CD4-positive, alpha-beta memory T cell (primary cell): ENCODE measurements at places on chromosomes 5 and 9. TPM values are rescaled to one million over a fixed set of nuclear protein-coding genes. Genes with fewer than 3 reads are reported as not detected.
A peak's percentile ranks its signal among the peaks of the same experiment; 100 is the strongest.

Gene PCDH1
- total RNA-seq: not detected

Gene VPS13A
- 53.5 TPM for total RNA-seq

Gene APBA1
- 0.90 TPM for total RNA-seq

Gene KCNN2
- not detected for total RNA-seq

Gene SLC2A6
- 1.6 TPM for total RNA-seq

Gene EGFL7
- total RNA-seq: not detected

Gene NR5A1
- total RNA-seq: not detected

Gene HCN1
- total RNA-seq: not detected

Gene TDRD7
- total RNA-seq: 13.6 TPM

Gene SLC23A1
- total RNA-seq: not detected

Gene NUP214
- total RNA-seq: 79.5 TPM

Gene PRDM9
- total RNA-seq: not detected

Gene PCDHGB3
- 0.50 TPM for total RNA-seq

Gene SH3GL2
- total RNA-seq: not detected

Gene TRPM3
- not detected for total RNA-seq

- no peaks in the 10 kb centered on the region for H3K36me3 ChIP-seq
- H3K27ac ChIP-seq: no peak overlapping the region
- DNase-seq: no peak
- H3K4me1 ChIP-seq: no peaks in the 10 kb centered on the region
- no peak overlapping the region for H3K4me3 ChIP-seq
Observed at GRCh38 chr5:28473531-28474107, 1435.2 kb upstream of the CDH9 start.

DNA sequence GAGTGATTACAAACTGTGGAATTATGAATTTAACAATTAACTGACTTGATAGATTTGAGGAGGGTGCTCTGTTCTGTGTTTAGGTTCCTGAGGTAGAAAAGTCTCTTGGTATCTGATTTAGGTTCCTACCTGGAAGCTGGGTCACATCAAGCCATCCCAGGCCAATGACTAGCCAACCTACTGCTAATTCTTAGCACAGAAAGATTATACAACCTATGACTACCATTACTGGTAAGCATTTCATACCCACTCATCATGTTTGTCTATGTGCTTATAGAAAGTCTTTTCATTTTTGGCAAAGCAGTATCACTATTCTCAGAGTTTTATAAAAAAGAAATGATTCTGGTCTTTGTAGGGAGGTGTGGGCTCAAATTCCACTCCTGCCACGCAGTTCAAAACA lies 49.7 kb downstream of the GNAQ start:
- no peaks in the 10 kb centered on the region for H3K36me3 ChIP-seq
- no peak overlapping the region for H3K4me3 ChIP-seq
- H3K27ac ChIP-seq: no peak overlapping the region

- no peaks in the 10 kb centered on the region for H3K36me3 ChIP-seq
- no peaks in the 10 kb centered on the region for H3K27me3 ChIP-seq
- H3K4me1 ChIP-seq: no peaks in the 10 kb centered on the region
- H3K27ac ChIP-seq: no peak overlapping the region
Observed at GRCh38 chr5:44511596-44511995, 122.4 kb upstream of the FGF10 start.

GRCh38 chr5:52837068-52837467 lies 49.4 kb downstream of the ITGA1 start:
- H3K27ac ChIP-seq: no peak overlapping the region
- no peak overlapping the region for H3K4me3 ChIP-seq
- H3K27me3 ChIP-seq: no peaks in the 10 kb centered on the region
- DNase-seq: no peak
- no peaks in the 10 kb centered on the region for H3K36me3 ChIP-seq
- H3K4me1 ChIP-seq: no peaks in the 10 kb centered on the region

- H3K27me3 ChIP-seq: no peaks in the 10 kb centered on the region
- H3K27ac ChIP-seq: no peak overlapping the region
- H3K4me3 ChIP-seq: no peak overlapping the region
Observed at GRCh38 chr5:156834916-156835315, 15.2 kb upstream of the PPP1R2B start.

DNA sequence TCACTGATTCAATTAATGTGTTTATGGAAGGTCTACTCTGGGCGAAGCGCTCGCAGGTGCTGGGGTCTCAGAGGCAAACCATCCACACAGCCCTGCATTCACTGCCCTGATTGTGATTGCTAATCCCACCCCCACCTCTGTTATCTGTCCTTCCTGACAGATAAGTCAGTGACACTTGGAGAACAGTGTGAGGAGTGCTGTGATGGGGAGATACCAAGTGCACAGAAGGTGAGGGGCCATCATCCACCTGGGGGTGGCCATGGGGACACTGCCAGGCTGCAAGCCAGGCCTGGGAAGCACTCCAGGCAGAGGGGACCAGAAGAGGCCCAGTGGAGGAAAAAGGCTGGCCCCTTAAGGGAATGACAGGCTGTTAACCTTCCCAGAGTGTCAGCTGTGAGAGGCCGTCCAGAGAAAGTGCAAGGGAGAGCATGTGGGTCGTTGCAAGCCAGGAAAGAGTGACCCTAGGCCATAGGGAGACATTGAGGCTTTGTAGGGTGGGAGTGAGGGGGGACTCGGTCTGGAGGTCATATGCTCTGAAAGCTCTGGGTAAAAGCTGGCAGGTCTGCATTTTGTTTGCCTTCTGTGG lies 18.0 kb downstream of the IL9 start:
- H3K4me1 ChIP-seq: no peaks in the 10 kb centered on the region
- H3K36me3 ChIP-seq: no peaks in the 10 kb centered on the region
- H3K4me3 ChIP-seq: no peak overlapping the region
- H3K27ac ChIP-seq: no peak overlapping the region

DNA sequence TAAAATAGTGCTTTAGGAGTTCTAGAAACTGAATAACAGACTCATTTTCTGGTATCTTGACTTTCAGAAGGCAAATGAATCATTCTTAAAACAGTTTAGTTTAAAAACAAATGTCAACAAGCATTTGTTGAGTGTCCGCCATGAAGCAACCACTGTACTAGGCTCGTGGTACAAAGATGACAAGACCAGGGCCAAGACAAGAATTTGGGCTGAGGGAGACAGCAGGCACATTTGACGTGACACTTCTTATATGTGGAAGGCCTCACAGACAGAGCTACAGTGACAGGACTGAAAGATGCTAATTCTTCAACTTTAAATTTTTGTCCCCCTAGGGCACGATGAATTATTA lies 14.4 kb upstream of the ZNF131 start:
- DNase-seq: no peak
- H3K4me1 ChIP-seq: peaks cover 50% of the 10 kb centered on the region
- H3K36me3 ChIP-seq: no peaks in the 10 kb centered on the region

DNA sequence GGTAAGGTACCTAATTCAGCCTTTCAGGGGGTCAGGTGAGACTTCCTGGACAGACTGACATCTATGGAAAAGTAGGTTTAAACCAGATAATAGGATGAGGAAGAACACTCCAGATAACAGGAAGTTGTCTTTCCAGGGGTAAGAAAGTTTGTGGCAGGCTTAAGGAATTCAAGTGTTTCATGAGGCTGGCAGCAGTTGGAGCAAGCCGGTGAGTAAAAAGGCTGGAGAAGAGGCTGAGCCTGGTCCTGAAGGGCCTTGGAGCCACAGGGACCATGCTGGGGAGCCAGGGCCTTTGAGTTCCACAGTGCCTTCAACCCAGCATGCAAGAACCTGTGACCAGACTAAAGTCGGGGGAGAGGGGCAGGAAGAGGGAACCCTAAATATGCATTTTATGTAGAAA lies 353.4 kb downstream of the SPOCK1 start:
- H3K27ac ChIP-seq: no peak overlapping the region
- H3K4me3 ChIP-seq: no peak overlapping the region
- no peaks in the 10 kb centered on the region for H3K36me3 ChIP-seq
- no peak for DNase-seq
- H3K4me1 ChIP-seq: no peaks in the 10 kb centered on the region

- no peak for DNase-seq
- H3K27me3 ChIP-seq: peaks cover 13% of the 10 kb centered on the region
- H3K4me1 ChIP-seq: peaks cover 7% of the 10 kb centered on the region
- H3K27ac ChIP-seq: no peak overlapping the region
- H3K36me3 ChIP-seq: no peaks in the 10 kb centered on the region
- H3K4me3 ChIP-seq: no peak overlapping the region
Observed at GRCh38 chr9:122346478-122347347, 24.1 kb upstream of the PTGS1 start.

DNA sequence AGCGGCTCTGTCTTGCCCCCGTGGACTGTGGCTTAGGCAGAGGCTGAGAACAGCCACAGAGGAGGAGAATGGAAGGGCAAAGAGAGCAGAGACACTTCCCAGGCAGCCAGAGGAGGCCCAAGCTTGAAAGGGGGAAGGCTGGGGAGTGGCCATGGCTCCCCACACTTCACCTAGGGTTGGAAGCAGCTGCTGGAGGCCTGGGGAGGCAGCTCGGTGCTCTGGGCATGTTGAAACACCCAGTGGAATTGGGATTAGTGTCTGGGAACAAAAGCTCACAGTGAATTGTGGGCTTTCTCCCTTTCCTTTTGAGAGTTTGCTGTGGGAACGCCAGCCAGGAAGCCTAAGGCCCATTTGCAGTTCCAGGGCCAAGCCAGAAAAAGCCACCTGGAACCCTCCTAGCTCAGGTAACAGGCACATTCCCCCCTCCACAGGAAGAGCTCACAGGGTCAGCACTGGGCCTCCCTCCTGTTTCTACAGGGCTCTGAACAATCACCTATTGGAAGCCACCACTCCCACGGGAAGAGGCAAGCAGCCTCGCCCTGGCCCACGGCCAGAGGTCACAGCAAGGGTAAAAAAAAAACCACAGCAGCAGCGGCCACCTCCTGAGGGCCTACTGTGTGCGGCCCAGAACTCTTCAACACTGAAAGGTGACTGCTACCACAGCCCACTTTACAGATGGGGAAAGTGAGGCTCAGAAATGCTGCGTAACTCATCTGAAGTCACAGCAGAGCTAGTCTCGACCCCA lies 20.2 kb downstream of the EEIG1 start:
- no peak overlapping the region for H3K4me3 ChIP-seq
- peak overlapping the region; percentile 37 for H3K27ac ChIP-seq
- H3K27me3 ChIP-seq: no peaks in the 10 kb centered on the region
- no peak for DNase-seq
- peaks cover 100% of the 10 kb centered on the region for H3K4me1 ChIP-seq

DNA sequence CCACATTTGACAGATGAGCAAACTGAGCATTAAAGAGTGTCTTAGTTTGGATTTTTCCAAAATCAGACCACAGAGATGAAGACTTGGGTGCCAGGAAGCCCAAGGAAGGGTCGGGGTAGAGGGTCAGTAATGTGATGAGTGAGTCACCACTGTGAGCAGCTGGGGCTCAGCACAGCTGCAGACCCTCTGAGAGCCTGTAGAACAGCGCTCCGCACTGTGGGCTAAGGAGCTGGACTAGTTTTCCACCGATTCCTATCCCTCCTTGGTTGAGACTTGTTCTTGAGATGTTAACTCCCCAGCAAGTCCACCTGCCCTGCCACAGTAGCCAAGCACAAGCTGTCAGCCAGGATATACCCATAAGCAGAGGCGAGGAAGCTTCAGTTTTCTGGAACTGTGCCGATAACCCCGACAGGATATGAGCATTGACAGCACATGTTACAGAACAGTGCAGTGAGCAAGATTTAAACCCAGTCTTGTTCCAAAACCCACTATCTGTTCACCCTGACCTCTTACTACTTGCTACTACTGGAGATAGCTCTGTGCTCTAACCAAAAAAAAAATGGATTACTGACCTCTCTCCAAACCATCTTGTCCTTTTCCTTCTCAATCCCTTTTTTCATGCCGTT lies 31.8 kb downstream of the EGFLAM start:
- H3K27me3 ChIP-seq: no peaks in the 10 kb centered on the region
- H3K4me1 ChIP-seq: no peaks in the 10 kb centered on the region
- H3K36me3 ChIP-seq: no peaks in the 10 kb centered on the region
- DNase-seq: no peak

DNA sequence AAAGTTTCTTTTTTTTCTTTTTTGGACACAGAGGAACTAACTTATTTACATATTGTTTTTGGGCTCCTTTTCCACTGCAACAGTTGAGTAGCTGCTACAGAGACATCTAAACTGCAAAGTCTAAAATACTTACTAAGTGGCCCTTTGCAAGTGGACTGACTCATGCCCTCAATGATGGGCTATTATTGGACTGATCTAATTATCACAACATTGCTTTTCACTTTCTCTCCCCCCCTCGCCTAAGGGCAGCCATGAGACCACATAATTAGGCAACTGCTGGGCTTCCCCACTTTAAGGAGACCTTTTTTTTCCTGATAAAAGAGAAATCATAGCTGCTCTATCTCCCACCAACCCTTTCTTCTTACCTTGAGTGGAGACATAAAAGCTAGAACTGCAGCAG lies 47.0 kb downstream of the PLK2 start:
- no peak for DNase-seq
- peaks cover 3% of the 10 kb centered on the region for H3K27me3 ChIP-seq
- no peaks in the 10 kb centered on the region for H3K36me3 ChIP-seq
- H3K27ac ChIP-seq: no peak overlapping the region
- H3K4me1 ChIP-seq: no peaks in the 10 kb centered on the region

GRCh38 chr5:58752104-58752503 lies 169.2 kb downstream of the RAB3C start:
- H3K27ac ChIP-seq: no peak overlapping the region
- DNase-seq: no peak
- H3K4me3 ChIP-seq: no peak overlapping the region

DNA sequence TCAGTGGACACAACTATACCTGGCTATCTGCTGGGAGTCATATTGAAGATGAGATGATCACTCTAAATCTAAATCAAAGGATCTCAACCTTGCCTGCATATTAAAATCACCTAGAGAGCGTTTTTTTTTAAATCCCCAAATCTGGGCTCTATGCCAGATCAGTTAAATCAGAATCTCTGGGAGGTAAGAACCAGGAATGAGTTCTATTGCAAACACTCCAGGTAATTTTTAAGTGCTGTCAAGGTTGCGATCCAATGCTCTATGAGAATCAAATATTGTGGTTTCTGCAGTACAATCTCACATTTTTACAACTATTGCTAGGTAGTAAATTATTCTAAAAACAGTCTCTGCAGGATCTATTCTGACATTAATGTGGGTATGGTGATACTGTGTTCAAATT lies 202.3 kb upstream of the OR13F1 start:
- DNase-seq: no peak
- no peak overlapping the region for H3K4me3 ChIP-seq
- H3K4me1 ChIP-seq: no peaks in the 10 kb centered on the region
- no peak overlapping the region for H3K27ac ChIP-seq
- no peaks in the 10 kb centered on the region for H3K27me3 ChIP-seq
- no peaks in the 10 kb centered on the region for H3K36me3 ChIP-seq

GRCh38 chr5:111733571-111733970 lies 23.4 kb downstream of the NREP start:
- H3K27me3 ChIP-seq: no peaks in the 10 kb centered on the region
- H3K4me1 ChIP-seq: no peaks in the 10 kb centered on the region
- H3K36me3 ChIP-seq: no peaks in the 10 kb centered on the region
- no peak overlapping the region for H3K27ac ChIP-seq
- H3K4me3 ChIP-seq: no peak overlapping the region

GRCh38 chr9:121885345-121885901 lies 207.7 kb downstream of the TTLL11 start:
- no peaks in the 10 kb centered on the region for H3K27me3 ChIP-seq
- H3K27ac ChIP-seq: no peak overlapping the region
- DNase-seq: no peak
- H3K4me3 ChIP-seq: no peak overlapping the region

GRCh38 chr5:67221487-67222242 lies 25.1 kb upstream of the CD180 start:
- H3K4me1 ChIP-seq: peaks cover 67% of the 10 kb centered on the region
- DNase-seq: peak; percentile 71
- H3K4me3 ChIP-seq: no peak overlapping the region
- peak overlapping the region; percentile 36 for H3K27ac ChIP-seq
- no peaks in the 10 kb centered on the region for H3K27me3 ChIP-seq
